ENCODE measurements at places on chromosomes 16 and 17.
A peak's percentile ranks its signal among the peaks of the same experiment; 100 is the strongest.

GRCh38 chr17:54180950-54181349 lies 358.2 kb downstream of the KIF2B start:
- DNase-seq: no peak

- no peak for DNase-seq
These were observed 48.7 kb downstream of the USP22 start for GRCh38 chr17:20993863-20994778.

- no peak for DNase-seq
These were observed 10.1 kb downstream of the HMOX2 start for GRCh38 chr16:4486126-4486893.

DNA sequence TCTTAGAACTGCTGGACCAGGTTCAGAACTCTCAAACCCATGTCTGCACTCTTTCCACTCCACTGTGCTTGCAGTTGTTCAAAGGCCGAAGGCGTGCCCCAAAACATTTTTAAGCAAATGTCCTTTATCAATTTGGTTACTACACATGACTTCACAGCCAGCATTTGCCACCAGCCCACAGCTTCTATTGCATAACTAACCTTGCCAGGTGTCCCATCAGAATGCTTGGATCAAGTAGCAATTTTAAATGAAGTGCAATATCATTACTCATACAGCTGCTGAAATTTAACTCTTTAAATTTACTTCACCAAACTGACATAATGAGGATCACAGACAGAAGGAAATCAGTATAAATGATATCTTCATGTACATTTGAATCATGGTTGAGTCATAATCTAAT lies 29.8 kb upstream of the HS3ST3A1 start:
- no peak for DNase-seq

GRCh38 chr16:28277537-28278388 lies 14.6 kb upstream of the SBK1 start:
- peak; percentile 73 for DNase-seq

GRCh38 chr17:50931144-50931908 lies 65.2 kb upstream of the TOB1 start:
- no peak for DNase-seq

DNA sequence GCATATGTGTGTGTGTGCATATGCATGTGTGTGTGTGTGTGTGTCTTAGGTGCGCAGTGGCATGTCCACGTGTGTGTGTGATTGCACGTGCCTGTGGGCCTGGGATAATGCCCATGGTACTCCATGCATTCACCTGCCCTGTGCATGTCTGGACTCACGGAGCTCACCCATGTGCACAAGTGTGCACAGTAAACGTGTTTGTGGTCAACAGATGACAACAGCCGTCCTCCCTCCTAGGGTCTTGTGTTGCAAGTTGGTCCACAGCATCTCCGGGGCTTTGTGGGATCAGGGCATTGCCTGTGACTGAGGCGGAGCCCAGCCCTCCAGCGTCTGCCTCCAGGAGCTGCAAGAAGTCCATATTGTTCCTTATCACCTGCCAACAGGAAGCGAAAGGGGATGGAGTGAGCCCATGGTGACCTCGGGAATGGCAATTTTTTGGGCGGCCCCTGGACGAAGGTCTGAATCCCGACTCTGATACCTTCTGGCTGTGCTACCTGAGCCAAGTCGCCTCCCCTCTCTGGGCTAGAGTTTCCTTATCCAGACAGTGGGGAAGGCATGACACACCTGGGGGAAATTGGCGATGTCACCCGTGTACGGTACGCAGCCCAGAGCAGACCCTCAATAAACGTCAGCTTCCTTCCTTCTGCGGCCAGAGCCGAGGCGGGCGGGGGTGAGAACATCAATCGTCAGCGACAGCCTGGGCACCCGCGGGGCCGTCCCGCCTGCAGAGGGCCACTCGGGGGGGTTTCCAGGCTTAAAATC lies 47.6 kb downstream of the IL21R start:
- DNase-seq: peak; percentile 61

DNA sequence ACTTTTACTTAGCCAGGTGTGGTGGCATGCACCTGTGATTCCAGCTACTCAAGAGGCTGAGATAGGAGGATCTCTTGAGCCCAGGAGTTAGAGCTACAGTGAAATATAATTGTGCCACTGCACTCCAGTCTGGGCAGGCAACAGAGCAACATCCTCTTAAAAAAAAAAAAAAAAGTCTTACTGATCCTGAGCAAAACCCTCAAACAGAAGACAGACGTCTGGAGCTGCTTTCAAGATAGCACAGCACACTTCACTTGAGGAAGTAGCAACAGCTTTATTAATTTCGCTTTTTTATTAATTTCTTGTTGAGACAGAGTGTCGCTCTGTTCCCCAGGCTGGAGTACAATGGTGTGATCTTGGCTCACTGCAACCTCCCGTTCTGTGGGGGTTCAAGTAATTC lies 10.2 kb upstream of the GGA2 start:
- no peak for DNase-seq

DNA sequence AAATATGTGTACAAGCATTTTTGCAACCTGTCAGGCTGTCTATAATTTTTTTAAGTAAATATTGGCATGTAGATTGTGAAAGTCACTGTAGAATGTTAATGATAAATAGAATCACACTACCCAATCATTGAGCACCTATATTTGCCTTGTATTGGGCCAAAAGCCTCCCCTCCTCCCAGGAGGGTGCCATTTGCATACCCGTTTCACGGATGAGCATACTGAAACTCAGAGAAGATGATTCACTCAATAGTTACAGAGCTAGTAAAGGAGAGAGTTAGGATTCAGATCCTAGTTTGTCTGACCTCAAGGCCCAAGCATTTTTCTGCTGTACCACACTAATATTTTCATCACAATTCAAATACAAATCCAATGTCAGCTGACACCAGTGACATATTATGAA lies 299.7 kb upstream of the CDH11 start:
- no peak for DNase-seq

DNA sequence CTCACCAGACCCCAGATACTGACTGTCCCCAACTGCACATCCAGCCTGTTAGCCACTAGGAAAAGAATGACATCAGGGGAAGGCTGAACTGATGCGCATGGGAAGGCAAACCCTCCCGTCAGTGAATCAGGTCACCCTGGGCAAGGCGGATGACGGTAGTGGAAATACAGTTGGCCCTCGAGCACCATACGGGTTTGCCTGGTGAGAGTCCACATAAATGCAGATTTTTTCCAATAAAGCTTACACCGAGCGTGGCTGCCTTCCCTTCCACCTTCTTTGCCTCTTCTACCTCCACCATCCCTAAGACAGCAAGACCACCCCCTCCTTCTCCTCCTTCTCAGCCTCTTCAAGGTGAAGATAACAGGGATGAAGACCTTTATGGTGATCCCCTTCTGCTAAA lies 236.1 kb upstream of the TNRC6C start:
- no peak for DNase-seq

- DNase-seq: no peak
These were observed 3.4 kb downstream of the ANKRD40CL start for GRCh38 chr17:50763716-50764475.

DNA sequence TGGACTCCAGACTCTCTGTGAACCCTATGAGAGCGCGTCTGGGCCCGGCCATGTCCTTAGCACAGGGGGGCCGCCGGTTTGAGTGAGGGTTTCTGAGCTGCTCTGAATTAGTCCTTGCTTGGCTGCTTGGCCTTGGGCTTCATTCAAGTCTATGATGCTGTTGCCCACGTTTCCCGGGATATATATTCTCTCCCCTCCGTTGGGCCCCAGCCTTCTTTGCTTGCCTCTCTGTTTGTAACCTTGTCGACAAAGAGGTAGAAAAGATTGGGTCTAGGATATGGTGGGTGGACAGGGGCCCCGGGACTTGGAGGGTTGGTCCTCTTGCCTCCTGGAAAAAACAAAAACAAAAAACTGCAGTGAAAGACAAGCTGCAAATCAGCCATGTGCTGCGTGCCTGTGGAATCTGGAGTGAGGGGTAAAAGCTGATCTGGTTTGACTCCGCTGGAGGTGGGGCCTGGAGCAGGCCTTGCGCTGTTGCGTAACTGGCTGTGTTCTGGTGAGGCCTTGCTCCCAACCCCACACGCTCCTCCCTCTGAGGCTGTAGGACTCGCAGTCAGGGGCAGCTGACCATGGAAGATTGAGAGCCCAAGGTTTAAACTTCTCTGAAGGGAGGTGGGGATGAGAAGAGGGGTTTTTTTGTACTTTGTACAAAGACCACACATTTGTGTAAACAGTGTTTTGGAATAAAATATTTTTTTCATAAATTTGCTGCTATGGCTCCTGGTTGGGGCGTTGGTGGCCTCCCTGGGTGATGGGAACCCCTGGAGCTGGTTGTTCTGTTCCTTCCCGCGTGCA lies 23.1 kb downstream of the STAT5A start:
- DNase-seq: no peak

DNA sequence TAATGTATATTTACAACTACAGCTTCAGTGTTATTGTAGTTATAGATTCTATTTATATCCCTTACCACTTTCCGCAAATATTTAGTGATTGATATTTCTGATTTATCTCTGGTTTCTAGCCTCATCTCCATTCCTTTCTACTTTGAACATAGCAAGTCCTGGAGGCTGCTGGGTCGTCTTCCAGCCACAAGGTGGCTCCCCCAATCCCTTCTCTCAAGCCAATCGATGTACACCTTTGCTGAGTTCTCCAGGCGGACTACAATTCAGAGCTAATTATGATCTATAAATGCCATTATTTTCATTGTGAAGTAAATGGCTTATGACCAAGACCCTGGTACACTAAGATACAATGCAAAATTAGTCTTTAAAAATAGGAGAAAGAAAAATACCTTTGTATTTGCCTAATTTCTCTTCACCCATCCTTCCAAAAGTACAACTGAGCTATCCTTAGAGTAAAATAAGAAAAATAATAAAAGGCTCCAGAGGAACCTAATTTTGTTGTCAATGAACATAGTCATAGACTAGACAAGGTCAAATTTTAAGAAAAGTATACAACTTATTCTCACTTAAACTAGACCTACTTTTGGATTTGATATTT lies 122.1 kb downstream of the SKAP1 start:
- DNase-seq: no peak

- no peak for DNase-seq
These were observed 534 bp downstream of the ARL2BP start for GRCh38 chr16:57245472-57246113.
